ENCODE measurements at places on chromosomes 5 and 9.

- H3K27ac ChIP-seq: no peak overlapping the region
- H3K27me3 ChIP-seq: no peaks in the 10 kb centered on the region
- no peaks in the 10 kb centered on the region for H3K36me3 ChIP-seq
- no peaks in the 10 kb centered on the region for H3K4me1 ChIP-seq
- H3K4me3 ChIP-seq: no peak overlapping the region
Measured at GRCh38 chr5:142819292-142819691, 49.1 kb downstream of the ARHGAP26 start.

- H3K27me3 ChIP-seq: no peaks in the 10 kb centered on the region
- no peak for DNase-seq
- H3K4me3 ChIP-seq: no peak overlapping the region
- H3K4me1 ChIP-seq: no peaks in the 10 kb centered on the region
- H3K36me3 ChIP-seq: no peaks in the 10 kb centered on the region
Measured at GRCh38 chr9:98127226-98127625, 8.2 kb upstream of the TRIM14 start.

GRCh38 chr9:4235871-4236804 lies 63.7 kb downstream of the GLIS3 start:
- no peak overlapping the region for H3K4me3 ChIP-seq
- no peaks in the 10 kb centered on the region for H3K4me1 ChIP-seq
- no peak for DNase-seq
- H3K27me3 ChIP-seq: no peaks in the 10 kb centered on the region
- no peaks in the 10 kb centered on the region for H3K36me3 ChIP-seq
- no peak overlapping the region for H3K27ac ChIP-seq

DNA sequence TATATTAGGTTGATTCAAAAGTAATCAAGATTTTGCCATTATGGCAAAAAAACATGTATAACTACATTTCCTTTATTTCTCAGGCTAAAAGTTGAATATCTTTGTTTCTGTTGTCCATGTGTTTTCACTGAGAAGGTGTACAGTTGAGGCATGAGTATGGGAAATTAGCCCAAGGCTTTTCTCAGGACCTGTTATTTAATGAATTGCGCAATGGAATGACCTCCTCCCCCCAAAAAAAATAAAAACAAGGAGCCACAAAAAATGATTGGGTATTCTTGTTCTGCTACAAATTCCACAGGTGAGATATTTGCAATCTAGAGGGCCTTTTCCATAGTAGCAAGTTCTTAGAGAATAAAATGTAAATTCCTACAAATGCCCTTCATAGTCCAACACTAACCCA lies 186.8 kb downstream of the TRPM3 start:
- H3K4me3 ChIP-seq: no peak overlapping the region
- no peaks in the 10 kb centered on the region for H3K4me1 ChIP-seq

- no peak for DNase-seq
- no peaks in the 10 kb centered on the region for H3K27me3 ChIP-seq
- no peak overlapping the region for H3K27ac ChIP-seq
- no peak overlapping the region for H3K4me3 ChIP-seq
Measured at GRCh38 chr5:76091351-76091750, 8.2 kb downstream of the SV2C start.

DNA sequence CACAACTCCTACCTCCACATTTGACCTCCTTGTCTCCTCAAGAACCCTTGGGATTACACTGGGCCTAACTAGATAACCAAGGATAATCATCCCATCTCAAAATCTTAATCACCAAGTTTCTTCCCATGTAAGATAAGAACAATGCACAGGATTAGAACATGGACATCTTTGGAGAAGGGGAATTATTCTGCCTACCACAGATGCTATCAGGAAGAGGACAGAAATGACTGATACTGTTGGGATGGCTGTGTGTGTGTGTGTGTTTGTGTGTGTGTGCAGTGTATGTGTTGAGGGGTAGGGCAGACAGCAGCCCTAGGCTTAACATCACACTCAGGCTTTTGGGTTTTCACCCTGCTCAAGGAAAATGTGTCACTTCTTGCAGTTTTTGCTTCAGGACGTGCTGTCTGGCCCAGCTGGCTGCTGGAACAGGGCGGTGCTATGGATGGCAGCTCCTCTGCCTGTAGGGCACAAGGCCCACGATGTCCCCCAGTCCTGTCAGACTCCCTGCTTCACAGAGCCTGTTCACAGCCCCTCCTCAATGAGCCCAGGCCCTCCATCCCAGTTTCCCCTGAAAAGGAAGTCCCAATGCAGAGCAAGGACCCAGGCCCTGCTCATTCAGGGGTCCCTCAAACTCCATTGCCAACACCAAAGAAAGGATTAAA lies 7.7 kb downstream of the CA9 start:
- no peak overlapping the region for H3K4me3 ChIP-seq
- no peaks in the 10 kb centered on the region for H3K4me1 ChIP-seq
- no peak for DNase-seq
- H3K27ac ChIP-seq: no peak overlapping the region

- H3K4me1 ChIP-seq: peaks cover 50% of the 10 kb centered on the region
- no peaks in the 10 kb centered on the region for H3K27me3 ChIP-seq
- DNase-seq: peak; percentile 86
- H3K27ac ChIP-seq: peak overlapping the region; percentile 80
- peak overlapping the region; percentile 47 for H3K4me3 ChIP-seq
Measured at GRCh38 chr5:14809369-14810155, 62.0 kb downstream of the ANKH start.

GRCh38 chr5:1763960-1764605 lies 35.6 kb downstream of the MRPL36 start:
- no peaks in the 10 kb centered on the region for H3K4me1 ChIP-seq
- H3K27ac ChIP-seq: no peak overlapping the region
- no peak overlapping the region for H3K4me3 ChIP-seq
- no peaks in the 10 kb centered on the region for H3K36me3 ChIP-seq
- DNase-seq: no peak

DNA sequence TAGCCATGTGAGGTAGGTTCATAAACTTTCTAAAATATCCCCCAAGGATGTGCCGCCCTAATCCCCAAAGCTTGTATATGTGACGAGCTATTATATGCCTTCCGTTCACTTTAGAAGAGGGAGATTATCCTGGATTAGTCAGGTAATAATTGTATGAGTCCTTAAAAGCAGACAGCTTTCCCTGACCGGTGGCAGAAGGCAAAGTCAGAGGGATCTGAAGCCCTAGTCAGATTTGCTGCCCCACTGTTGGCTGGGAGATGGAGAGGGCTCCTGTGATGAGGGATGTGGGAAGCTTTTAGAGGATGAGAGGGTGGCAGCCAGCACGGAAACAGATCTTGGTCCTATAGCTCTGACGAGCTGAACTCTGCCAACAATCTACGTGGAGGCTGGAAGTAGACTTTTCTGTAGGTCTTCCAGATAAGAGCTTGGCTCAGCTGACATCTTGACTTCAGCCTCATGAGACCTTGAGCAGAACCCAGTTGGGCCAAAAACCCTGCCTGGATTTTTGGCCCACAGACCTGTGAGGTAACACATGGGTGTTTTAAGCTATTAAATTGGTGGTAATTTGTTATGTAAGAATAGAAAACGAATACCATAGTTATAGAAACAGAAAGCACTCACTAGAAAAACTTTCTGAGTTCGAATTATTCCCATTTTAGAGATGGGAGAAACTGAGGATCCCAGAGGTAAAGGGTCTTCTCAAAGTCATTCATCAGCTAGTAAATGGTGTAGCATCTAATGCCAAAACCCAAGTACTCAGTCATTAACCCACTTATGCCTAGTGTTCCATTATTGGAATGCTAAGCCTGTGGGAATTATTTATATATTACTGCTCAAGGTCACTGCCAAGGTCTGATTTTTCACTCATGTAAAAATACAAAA lies 48.9 kb downstream of the SH3PXD2B start:
- no peaks in the 10 kb centered on the region for H3K4me1 ChIP-seq
- H3K27ac ChIP-seq: no peak overlapping the region
- no peak for DNase-seq

DNA sequence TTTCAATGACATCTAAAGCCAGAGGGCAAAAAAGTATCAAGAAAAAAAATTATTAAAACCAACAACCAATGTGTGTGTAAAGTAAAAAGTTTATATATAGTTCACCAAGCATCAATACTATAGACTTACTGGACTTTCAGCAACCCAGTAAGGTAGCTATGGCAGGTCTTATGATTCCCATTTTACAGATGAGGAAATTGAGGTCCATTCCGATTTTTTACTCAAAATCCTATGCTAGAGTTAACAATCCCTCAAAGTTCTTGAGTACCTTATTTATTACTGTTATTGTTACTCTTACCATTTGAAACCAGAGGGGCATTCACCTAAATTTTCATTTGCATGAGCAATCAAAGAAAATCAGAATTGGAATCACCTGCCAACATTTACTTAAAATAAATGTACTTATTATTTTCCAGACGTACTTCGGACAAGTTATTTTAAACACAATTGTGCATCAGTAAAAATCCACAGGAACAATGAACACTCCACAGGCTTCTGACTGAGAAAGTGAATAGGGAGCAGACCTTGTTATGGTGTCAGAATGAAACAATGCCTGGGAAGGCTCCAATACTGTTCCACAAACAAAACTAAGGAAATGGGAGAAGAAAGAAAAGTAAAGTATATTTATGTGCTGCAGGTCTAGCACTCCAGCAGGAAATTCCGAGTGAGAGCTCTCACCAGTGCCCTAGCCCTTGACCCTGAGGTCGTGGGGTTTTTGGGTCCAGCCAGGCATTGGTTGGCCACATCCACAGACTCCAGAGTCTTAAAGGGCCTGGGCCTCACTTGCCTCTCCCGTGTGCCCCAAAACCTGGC lies 229.9 kb downstream of the PIK3R1 start:
- no peaks in the 10 kb centered on the region for H3K36me3 ChIP-seq
- DNase-seq: no peak
- peaks cover 20% of the 10 kb centered on the region for H3K4me1 ChIP-seq
- H3K27me3 ChIP-seq: no peaks in the 10 kb centered on the region

Data from DND-41 (cell line).